ENCODE measurements at places on chromosomes 6 and 20. TPM values are rescaled to one million over a fixed set of nuclear protein-coding genes. Genes with fewer than 3 reads are reported as not detected.
A peak's percentile ranks its signal among the peaks of the same experiment; 100 is the strongest.

- no peak for DNase-seq
Measured at GRCh38 chr20:32149566-32150170, 40.2 kb downstream of the TM9SF4 start.

DNA sequence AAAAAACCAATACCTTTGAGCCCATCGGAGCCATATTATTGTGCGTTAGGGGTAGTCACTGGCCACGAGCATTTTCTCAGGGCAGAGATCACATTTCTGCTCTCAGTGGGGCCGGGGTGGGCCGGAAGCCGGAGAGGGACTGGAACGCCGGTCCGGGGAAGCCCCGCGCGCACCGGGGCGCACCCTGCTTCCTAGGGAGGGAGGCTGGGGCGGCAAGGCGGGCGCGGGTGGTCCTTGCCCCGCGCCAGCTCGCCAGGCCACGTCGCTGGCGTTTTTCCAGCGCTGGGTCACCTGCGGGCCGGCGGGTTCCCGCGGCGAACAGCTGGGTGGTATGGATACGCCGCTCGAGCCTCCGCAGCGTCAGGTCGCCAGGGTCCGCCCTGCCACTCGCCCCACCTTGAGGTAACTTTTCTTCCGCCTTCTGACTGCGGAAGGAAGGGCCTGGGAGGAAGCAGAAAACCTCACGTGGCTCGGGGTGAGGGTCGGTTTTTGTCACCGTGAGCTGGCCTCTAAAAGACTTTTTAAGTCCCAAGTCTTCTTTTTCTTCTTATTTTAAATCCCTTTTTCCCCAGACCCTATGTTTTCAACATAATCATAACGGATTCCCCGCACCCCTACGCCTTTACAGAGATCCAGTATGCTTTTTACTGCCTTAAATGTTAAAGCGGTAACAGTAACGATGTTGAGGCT, 2.7 kb upstream of the EEF1A1 start:
- DNase-seq: peak; percentile 67

DNA sequence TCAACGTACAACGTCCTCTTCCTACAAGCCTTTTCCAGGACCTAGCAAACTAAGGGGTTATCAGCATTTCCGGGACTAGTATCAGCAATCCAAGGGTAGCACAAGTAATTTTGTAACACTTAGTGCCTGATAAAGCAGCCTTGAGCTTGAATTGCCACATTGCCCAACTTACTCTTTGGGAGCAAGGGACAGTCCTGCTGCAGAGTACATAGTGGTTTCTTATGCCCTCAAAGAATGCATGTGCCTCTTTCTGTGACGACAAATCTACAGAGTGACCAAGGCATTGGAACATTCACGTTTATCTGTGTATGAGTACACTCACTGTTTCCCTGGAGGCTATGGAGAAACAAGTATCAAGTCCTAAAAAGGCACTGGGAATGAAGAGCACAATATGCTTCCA, 3.2 kb upstream of the ID4 start:
- no peak for DNase-seq

DNA sequence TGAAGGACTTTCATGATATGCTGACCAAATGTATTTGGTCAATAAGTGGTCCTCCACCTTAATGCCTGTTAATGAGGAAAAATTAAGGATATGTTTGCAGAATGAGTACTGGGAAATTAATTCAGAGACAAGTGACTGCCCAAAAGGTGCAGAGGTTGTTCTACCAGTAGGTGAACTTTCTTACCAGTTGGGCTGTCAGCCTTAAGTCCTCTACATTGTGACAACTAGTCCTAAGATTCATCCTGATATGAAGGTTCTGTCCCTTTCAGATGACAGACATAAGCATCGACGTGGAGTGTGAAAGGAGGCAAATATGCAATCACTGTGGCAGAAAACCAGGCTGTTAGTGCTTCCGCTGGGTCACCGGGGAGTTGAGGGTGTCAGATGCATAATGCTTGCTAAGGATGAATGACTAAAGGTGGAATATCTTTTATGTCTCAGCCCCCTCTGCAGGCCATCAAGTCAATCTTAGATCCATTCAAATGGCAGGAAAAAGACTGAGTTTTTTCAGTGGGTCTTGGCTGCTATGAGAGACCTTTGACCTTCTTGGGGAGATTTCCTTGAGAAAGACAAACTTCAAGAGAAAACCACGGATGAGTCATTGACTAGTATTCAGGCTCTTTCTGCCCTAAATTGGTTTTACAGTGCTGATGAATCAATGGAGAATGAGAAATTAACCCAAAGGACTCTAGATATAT, 226.0 kb downstream of the TPBG start:
- DNase-seq: peak; percentile 52

- DNase-seq: no peak
Measured at GRCh38 chr20:23161244-23161891, 75.2 kb upstream of the CD93 start.

DNA sequence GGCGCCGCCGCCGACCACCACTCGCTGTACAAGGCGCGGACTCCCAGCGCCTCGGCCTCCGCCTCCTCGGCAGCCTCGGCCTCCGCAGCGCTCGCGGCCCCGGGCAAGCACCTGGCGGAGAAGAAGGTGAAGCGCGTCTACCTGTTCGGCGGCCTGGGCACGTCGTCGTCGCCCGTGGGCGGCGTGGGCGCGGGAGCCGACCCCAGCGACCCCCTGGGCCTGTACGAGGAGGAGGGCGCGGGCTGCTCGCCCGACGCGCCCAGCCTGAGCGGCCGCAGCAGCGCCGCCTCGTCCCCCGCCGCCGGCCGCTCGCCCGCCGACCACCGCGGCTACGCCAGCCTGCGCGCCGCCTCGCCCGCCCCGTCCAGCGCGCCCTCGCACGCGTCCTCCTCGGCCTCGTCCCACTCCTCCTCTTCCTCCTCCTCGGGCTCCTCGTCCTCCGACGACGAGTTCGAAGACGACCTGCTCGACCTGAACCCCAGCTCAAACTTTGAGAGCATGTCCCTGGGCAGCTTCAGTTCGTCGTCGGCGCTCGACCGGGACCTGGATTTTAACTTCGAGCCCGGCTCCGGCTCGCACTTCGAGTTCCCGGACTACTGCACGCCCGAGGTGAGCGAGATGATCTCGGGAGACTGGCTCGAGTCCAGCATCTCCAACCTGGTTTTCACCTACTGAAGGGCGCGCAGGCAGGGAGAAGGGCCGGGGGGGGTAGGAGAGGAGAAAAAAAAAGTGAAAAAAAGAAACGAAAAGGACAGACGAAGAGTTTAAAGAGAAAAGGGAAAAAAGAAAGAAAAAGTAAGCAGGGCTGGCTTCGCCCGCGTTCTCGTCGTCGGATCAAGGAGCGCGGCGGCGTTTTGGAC, 2.0 kb downstream of the SOX4 start:
- no peak for DNase-seq

DNA sequence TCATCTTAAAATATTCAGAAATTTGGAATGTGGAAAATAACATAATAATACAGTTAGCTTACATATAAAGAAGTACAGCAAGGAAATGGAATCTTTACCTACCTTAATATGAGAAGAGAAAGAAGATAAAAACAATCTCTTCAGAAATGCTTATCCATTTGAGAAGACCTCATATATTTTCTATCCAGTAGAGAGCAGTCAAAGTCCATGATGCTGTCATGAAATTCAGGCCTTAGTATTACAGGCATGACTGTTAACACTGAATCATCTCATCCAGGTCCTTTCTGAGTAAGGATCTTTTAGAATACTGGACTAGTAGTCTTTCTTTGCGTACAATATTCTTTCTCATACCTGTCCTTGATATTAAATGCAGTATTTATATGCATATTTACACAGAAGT, 713.4 kb downstream of the CD109 start:
- DNase-seq: no peak

Gene PI16
- not detected for total RNA-seq

- DNase-seq: no peak
Measured at GRCh38 chr20:34110025-34110744, 1.9 kb downstream of the EIF2S2 start.

- DNase-seq: peak; percentile 40
Measured at GRCh38 chr6:104700371-104701185, 159.1 kb downstream of the HACE1 start.

Gene C6orf52
- 1.5 TPM for total RNA-seq

- no peak for DNase-seq
Measured at GRCh38 chr6:31125162-31125561, 4.9 kb upstream of the CDSN start.

- DNase-seq: no peak
Measured at GRCh38 chr6:165390475-165390874, 81.1 kb upstream of the C6orf118 start.

Gene PMEPA1
- 20.0 TPM for total RNA-seq

DNA sequence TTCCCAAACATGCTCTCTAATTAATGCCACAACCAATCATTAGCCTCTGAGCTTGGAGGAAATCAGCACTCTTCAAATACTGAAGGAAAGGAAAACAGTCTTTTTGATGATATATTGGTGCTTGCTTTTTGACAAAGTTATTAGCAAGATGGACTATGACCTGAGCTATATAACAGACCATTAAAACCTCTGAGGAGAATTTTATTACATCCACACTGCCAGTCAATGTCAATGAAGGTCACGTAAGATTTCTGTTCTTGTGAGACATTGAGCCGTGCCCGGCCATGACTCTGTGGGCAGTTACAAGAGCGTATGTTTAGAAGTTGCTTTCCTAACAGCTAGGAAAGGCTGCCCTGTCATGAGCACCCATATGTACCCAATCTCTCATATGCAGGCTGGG, 659.0 kb downstream of the UTRN start:
- DNase-seq: no peak

Gene GUCA1A
- 5.2 TPM for total RNA-seq

- DNase-seq: no peak
Measured at GRCh38 chr6:63730311-63730710, 94.7 kb downstream of the PHF3 start.

GRCh38 chr6:83061190-83061589, 4.5 kb downstream of the UBE3D start:
- no peak for DNase-seq

DNA sequence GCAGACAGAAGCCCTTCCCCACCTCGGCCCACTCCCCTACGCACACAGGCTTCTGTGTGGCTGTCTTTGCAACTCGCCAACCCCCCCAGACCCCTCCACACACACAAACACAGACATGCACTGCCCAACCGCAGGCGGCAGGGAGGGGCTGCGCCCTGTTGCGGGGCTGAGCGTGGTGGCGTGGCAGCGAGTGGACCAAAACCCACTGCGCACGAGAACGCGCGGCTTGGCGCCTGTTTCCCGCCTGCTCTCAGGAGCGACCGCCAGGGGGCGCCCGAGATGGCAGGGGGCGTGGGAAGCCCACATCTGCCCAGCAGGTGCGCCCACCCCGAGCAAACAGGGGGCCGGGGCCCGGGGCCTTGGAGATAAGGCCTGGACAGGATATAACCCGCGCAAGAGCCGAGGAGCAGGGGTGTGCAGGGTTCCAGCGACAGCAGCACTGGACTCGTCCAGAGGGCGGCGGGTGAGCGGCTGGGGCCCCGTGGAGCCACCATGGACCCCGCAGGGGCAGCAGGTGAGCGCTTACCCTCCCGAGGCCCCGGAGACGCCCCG, at the start of gene RBPJL:
Gene RBPJL (plus strand): TSS at position 410 of the 552 bp plus-strand sequence. CDS start 83 bp downstream, at position 493.
- DNase-seq: peak; percentile 91

DNA sequence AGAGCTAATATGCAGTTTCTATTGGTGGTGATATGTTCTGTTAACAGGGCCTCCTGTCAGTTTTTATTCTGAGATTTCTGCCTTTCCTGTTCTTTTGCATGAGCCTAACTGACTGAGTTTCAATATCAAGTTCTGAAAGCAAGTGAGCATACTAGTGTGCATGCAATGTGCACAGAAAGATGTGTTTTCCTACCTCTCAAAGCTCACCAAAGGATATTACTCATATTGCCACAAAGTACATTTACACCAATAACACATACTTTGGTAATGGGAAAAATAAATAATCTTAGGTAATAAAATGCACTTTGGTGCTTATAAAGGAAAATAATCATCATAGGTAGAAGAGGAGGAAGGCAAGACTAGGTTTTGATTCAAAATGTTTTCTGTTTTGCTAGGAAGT, 195.0 kb downstream of the KHDC1L start:
- DNase-seq: no peak

- DNase-seq: no peak
Measured at GRCh38 chr6:134896910-134897309, 53.0 kb downstream of the ALDH8A1 start.

GRCh38 chr6:65280060-65280459, 427.0 kb downstream of the EYS start:
- no peak for DNase-seq

DNA sequence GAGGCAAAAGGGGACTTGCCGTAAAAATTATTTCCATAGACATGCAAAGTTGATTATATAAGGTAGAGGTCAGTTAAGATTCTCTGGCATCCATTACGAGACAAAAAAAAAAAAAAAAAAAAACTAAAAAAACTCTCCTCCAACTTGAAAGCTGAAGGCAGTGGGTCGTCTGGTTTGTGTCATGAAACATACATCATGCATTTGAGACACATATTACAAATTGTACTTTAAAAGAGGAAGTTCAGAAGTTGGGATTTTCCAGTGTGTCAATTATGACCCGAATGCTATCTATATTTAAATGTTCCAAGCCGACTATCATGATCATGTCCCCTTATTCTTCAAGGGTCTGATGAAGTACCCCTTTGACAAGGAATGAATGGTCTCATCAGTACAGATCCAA, 125.1 kb downstream of the ZNF217 start:
- no peak for DNase-seq

DNA sequence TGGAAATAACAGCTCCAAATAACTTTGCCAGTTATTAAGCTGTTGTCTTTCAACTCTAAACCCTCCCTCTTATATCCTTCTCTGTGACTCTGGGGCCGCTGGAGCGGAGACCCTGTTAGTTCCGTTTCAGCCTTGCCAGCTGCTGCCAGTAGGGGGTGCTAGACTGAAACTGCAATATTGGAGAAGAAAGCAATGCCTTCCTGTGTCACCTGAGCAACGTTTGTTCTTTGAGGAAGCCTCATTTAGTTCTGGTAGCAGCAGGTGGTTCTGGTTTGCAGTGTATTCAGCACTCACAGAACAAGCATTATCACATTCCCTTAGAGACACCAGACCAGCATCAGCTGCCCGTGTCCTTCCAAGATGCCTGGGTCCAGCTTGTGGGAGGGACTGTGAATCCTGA, 22.9 kb upstream of the JAG1 start:
- peak; percentile 87 for DNase-seq

DNA sequence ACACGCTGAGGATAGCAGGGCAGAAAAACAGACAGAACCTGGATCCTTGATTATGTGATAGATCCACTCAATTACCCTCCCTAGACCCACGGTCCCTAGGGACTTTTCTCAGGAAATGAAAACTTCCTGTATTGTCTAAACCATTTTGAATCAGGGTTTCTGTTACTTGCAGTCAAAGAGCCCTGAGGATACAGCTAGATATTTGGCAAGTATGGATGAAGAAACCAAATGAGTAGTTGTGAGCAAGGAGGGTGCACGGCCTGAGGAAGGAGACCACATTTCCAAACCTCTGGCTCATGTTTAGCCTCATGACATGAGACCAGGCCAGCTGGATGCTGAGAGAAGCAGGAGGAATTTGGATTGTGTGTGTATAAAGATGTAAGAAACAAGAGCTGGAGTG, 91.6 kb downstream of the MRPL14 start:
- DNase-seq: no peak

Gene SLC26A8
- total RNA-seq: 0.56 TPM

All from H1 (cell line).